ENCODE measurements at places on chromosomes 1 and 21. TPM values are rescaled to one million over a fixed set of nuclear protein-coding genes. Genes with fewer than 3 reads are reported as not detected.

- no peak for DNase-seq
Measured at GRCh38 chr1:81662913-81663526, 137.7 kb upstream of the ADGRL2 start.

DNA sequence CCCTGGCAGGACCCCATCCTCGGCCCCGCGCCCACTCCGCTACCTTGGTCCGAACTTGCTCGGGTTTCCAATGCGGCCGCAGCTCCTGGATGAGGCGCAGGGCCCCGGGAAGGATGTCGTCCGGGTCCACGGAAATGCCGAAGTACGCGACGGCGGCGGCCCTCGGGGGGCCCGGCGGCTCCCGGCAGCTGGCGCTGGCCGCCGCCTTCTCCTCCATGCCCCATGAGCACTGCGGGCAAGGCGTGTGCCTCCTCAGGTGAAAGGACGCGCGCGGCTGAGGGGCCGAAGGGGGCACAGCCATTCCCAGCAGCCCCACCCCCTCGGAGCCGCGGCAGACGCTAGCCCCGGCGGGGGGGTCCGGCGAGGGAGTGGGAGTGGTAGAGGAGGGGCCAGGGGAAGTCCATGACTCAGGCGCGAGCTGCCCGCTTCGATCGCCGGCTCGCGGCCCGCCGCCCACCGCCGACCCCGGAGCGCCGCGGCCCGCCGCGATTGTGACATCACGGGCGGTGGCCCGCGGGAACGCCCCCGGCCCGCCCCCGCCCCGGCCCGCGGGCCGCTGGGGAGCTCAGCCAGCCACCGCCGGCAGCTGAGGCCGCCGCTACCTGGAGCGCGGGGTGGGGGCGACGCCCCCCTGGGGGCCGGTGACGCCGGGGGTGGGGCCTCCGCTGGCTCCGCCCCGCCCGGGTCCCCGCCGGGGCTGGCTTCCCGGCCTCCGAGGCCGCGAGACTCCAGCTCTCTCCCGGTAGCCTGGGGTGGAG lies at the start of gene ETNK2:
Gene ETNK2 (minus strand): TSS at position 493 of the 758 bp plus-strand sequence. CDS start 192 bp downstream, at position 301.
- peak; percentile 57 for DNase-seq

- peak; percentile 89 for DNase-seq
Measured at GRCh38 chr1:16371725-16372124, 4.7 kb downstream of the SZRD1 start.

GRCh38 chr1:33370301-33370700 lies 49.4 kb upstream of the A3GALT2 start:
- DNase-seq, result no peak

DNA sequence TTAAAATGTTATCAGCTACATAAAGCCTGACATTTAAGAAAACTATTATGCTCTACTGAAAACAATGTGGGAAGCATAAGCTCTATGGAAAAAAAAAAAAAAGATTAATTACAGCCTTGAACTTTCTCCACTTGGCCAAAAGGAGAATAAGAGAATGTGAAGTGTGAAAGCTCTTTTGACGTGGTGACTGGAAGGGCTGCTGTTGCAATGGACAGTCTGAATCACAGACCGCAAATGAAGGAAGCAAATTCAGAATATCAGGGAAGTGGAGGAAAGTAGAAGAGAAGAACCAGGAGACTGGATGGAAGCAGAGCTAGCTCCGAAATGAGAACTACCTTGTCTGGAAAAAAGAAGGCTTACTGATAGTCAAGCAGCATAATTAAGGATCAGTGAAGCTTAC lies 106.8 kb downstream of the AK5 start:
- no peak for DNase-seq

DNA sequence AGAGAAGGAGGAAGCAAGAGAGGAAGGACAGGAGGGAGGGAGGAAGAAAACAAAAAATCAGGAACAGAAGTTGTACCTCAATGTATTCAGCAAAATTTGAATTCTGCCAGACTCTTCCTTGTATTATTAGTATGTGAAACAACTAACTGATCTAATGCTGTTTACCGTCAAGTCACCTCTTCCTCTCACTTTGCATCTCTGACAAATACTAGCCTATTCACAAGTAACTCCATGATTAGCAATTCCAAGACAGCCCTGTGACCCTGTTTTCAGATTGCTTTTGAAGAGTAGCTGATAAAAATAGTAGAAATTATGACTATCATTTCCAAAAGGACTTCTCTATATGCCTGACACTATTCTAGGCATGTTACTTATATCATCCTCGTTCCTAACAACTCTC lies 445.4 kb downstream of the NEGR1 start:
- DNase-seq, result no peak

DNA sequence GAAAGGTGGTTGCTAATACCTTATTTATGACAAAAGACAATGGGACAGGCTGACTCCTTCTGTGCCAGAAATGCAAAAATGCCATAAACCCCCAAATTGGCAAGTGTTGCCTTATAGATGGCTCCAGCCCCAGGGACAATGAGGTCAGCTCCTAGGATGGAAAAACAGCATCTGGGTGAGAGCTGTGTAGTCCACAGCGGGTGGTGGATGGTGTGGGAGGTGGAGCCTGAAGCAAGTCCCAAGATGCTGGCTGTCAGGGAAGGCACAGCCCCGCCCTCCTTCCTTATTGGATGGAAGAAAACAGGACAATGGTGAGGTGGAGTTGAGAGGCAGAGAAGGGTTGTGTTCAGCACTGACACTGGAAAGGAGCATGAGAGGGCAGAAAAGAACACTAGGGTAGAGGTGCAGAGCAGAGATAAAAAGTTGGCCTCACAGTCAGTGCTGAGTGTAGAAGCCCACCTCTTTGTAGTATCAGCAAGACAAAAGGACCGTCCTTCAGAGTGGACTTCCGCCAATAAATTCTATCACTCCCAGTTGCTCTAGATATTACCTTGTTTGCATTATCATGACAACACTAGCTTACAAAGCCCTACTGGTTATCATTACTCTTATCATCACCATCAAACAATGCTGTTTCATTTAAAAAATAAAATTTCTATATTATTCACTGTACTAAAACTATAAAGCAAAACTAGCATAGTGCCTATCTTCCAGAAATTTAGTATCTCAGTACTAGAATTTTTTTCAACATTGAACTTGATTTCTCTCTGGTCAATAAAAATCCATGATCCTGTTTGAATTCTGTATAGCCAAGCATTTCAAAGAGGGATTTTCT lies 3.7 kb upstream of the SDE2 start:
- peak; percentile 94 for DNase-seq

DNA sequence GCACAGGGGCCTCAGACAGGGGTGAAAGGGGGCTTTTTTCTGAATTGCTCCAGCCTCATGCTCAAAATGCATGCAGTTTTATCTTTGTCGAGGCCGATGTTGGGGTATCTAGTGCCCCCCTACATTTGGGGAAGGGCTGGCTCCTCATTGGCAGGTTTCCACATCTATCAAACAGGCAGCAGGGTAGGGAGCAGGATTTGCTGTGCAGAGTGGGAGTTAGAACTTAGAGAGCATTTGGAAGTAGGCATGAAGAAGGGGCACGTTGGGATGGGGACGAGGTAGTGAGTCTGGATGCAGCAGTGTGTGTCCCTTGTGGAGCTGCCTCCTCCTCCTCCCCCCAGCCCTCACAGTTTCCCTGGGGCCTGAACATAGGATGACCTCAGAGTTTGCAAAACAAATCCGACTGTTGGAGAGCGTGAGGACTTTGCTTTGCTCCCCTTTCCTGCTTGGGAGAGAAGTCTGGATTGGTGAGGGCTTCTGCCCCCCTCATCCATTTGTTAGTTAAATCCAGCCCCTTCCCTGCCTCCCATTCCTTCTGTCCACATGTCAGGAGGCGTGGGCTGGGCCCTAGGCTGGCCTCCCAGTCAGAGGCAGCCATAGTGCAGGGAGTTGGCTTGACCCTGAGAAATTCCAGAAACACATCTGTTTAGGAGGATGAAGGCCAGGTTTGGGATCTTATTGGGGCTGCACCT lies 36.9 kb upstream of the GPR37L1 start:
- DNase-seq, result no peak

GRCh38 chr1:181812208-181812607 lies 249.3 kb downstream of the ZNF648 start:
- DNase-seq, result no peak

DNA sequence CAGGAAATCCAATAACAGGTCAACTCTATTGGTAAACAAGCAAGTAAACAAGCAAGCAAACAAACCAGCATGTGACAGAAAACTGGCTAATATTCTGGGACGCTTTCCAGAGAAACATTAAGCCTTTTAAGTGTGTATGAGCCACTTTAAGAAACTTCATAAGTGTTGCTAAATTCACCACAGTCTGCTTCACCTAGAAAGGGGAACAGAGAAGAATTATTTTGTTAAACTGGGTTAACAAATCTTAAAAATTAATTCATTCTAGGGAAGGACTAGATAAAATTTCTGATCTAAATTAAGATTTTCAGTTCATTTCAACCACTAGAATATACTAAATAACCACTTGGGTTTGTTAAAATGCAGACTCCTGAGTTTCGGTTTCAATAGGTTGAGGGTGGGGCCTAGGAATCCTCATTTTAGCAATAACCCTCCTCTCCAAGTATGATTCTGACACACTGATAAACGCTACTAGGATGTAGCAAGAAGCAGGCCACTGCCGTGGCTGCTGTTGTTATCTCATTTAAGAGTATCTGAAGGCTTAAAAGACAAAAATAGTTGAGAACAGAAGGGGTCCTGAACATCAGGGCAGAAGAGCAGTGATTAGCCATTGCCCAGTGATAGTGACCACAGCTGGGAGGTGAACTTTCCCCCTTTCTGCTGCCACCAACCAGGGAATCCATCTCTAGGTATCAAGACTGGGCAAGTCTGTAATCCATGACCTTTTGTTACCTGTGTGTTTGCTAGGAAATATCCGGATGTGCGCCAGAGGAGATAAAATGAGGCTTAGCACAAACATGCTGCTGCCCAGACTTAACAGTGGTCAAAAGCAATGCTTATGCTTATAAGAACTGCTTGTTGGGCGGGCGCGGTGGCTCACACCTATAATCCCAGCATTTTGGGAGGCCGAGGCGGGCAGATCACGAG lies 11.2 kb downstream of the CREG1 start:
- no peak for DNase-seq

GRCh38 chr1:117843791-117844190 lies 85.6 kb downstream of the GDAP2 start:
- no peak for DNase-seq

DNA sequence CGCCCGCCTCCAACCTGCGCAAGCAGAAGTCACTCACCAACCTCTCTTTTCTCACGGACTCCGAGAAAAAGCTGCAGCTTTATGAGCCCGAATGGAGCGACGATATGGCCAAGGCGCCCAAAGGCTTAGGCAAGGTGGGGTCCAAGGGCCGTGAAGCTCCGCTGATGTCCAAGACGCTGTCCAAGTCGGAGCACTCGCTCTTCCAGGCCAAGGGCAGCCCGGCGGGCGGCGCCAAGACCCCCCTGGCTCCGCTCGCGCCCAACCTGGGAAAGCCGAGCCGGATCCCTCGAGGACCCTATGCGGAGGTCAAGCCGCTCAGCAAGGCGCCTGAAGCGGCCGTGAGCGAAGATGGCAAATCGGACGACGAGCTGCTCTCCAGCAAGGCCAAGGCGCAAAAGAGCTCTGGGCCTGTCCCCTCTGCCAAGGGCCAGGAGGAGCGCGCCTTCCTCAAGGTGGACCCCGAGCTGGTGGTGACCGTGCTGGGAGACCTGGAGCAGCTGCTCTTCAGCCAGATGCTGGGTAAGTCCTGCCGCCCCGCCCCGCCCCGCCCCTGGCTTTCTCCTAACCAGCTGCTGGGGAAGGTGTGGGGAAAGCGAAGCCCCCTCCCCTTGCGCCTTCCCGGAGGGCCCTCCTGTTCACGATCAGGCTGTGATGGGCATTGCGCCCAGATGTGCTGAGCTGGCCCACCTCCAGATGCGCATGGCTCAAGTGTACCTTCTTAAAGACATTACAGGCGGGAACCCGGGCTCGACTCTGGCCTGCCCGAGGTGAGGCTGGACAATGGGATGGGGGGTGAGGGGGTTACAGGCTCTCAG lies 110.2 kb downstream of the NAV1 start:
- no peak for DNase-seq

GRCh38 chr1:156897078-156897825 lies 3.7 kb downstream of the PEAR1 start:
- peak; percentile 51 for DNase-seq

DNA sequence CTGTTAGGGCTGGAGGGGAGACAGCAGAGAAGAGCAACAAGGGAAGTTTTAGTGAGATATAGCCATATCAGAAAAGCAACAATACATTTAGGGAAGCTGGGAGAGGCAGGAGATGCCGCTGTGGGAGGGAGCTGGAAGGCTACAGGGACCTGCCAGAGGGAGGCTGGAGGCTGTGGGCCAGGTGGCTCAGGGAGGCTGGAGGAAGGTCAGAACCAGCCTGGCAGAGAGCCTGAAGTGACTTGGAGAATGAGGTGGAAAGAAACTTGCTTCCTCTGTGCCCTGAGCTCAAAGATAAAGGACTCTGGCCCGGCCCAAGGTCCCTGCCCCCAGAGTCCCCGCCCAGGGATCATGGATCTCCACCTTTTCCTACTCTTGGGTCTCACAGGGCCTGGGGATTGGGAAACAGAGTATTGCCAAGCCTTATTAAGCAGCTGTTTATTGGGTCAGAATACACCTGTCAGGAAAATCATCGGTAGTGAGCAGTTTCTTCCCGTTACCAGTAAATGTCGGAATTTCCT lies 85.9 kb downstream of the KIF26B start:
- no peak for DNase-seq

- DNase-seq, result peak; percentile 59
Measured at GRCh38 chr1:179217943-179218507, 11.5 kb downstream of the ABL2 start.

DNA sequence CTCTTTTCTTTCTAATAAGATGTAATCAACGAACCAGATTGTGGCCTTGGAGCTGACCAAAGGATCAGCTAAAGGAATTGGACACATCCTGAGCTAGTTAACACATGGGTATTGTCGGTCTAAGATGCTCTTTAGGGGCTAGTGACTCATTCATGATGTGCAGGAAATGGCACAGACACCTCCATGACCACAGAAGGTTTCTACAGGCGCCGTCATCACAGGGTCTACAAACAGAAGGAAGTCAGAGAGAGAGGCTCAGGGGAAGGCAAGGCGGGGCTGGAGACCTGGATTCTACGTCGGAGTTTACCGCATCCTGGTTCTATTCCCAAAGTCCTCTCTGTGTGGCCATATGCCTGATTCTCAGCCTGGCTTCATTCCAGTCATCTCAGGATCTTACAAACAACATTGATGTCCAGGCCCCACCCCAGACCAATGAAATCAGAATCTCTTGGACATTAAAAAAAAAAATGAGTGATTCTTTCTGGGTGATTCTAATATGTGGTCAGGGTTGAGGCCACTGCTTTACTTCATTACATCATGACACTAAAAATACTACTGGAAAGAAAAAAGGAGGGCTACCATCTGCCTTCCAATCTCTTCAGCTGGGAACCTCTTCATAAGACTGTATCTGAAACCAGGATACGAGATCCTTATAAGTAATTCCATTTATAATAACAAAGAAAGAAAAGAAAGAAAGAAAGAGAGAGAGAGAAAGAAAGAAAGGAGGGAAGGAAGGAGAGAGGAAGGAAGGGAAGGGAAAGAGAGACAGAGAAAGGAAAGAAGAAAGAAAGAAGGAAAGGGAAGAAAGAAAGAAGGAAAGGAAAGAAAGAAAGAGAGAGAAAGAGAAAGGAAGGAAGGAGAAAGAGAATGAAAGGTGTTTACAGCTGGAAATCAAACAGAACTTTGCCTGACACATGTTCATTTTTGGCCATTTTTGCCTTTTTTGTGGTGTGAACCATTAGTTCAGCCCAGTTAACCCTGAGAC lies 11.6 kb upstream of the KCNJ15 start:
- DNase-seq, result peak; percentile 68

The SMCP gene
- total RNA-seq, result not detected

The ESPN gene
- 0.68 TPM for total RNA-seq

The CLDN14 gene
- 0.09 TPM for total RNA-seq

The SELENBP1 gene
- 5.3 TPM for total RNA-seq

The LRRC3 gene
- 1.9 TPM for total RNA-seq
